Right lung (tissue), 10 donors: ENCODE measurements at places on chromosomes 4 and X. TPM values are rescaled to one million over a fixed set of nuclear protein-coding genes. Genes with fewer than 3 reads are reported as not detected.

- DNase-seq: no peak
These were observed 420.1 kb downstream of the ZNF674 start for GRCh38 chrX:46125111-46125510.

DNA sequence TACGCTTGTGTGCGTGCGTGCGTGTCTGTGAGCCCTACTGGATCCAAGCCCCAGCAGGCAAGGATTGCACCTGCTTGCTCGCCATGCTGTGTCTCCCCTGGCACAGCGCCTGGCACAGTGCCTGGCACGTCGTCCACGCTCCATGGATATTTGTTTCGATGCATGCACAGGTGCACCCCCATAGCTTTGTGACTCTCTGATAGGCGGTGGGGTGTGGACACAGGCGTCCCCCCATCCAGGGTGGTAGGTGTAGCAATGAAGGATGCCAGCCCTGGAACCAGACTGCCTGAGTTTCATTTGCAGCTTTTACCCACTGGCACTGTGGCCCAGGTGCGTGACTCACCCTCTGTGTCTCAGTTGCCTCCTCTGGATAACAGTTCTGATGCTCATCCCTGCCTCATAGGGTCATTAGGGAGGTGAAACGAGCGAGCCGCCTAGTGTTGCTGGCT lies 20.2 kb downstream of the PIGG start:
- no peak for DNase-seq

SLC39A8 gene
- 5.3 TPM for polyA plus RNA-seq

DNA sequence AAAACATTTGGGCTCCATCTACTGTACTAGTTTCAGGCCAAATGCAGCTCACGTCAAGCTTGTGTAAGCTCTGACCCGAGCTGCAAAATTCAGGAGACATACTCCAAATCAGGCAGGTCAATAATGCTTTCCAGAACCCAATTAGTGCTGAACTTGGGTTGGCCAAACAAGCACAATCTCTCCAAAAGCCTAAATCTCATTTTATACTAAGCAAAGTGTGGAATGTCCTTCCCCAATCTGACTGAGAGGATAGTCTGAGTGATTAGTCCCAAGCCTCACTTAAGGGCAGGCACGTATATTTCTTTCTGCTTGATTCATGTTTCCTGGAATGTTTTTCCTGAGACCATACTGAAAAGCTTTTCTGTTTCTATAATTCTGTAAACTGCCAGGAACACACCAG lies 79.9 kb downstream of the NKX6-1 start:
- no peak for DNase-seq

SHROOM4 gene
- polyA plus RNA-seq: 20.6 TPM

SMIM43 gene
- 17.7 TPM for polyA plus RNA-seq

DNA sequence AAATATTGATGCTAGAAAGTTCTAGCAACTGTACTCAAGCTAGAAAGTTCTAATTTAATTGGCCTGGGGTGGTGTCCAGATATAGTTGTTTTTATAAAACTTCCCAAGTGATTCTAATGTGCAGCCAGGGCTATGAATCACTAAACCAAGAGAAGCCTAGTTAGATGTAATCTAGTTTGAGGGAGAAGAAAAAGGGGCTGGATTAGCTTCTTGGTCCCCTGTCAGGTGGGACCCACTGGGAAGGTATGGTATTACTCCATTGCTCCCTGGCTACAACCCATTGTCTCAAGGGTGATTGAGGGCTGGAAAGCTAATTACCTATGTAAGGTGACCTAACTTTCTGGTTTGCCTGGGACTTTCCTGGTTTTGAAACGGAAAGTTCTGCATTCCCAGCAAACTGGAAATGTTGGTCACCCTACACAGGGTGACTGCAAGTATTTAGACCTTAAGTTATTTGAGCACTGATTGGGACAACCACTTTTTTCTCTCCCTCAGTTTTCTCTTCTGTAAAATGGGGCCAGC lies 23.9 kb upstream of the MSN start:
- DNase-seq: no peak

FAM149A gene
- 24.1 TPM for polyA plus RNA-seq

DNA sequence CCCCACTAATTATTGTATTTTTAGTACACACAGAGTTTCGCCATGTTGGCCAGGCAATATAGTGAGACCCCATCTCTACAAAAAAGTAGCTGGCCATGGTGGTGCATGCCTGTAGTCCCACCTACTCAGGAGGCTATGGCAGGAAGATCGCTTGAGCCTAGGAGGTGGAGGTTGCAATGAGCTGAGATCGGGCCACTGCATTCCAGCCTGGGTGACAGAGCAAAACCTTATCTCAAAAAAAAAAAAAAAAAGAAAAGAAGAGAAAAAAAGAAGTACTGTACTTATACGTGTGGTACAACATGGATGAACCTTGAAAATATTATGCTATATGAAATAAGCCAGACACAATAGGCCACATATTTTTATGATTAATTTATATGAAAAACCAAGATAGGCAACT lies 9.9 kb upstream of the WDR45 start:
- DNase-seq: no peak

RTL5 gene
- polyA plus RNA-seq: 29.8 TPM

SLC2A9 gene
- polyA plus RNA-seq: 3.4 TPM

PDGFRA gene
- 149 TPM for polyA plus RNA-seq

DNA sequence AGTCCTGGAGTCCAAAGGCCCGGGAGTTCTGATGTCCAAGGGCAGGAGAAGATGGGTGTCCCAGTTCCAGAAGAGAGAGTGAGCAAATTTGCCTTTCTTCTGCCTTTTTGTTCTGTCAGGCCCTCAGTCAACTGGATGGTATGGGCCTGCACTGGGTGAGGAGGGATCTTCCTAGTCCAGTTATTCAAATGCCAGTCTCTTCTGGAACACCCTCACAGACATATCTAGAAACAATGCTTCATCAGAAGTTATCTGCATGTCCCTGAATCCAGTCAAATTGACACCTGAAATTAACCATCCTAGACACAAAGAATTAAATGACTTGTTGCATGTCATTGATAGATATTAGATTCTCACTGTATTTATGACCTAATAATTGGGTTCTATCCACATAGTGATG lies 48.5 kb upstream of the TSPAN5 start:
- DNase-seq: no peak

DNA sequence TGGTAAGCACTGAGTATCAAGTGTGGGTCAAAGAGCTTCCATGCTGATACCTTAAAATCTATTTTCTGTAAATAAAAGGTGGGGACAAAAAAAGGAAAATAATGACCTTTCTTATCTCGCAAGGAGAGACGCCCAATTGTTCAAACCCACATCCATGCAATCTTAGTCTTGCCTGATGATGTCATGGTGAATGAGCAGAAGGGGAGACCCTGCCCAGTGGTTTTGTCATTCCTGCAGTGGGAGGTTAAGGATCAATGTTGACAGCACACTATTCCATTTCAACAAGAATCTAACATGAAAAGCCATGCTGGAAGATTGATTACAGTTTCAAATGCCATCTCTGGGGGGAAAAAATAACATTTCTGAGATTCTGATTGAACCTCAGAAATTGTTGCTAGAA lies 40.7 kb upstream of the PUDP start:
- no peak for DNase-seq

- DNase-seq: no peak
These were observed 188.3 kb downstream of the SH3BGRL start for GRCh38 chrX:81390237-81390636.

GRIA3 gene
- 1.2 TPM for polyA plus RNA-seq

GRCh38 chr4:149047368-149047767 lies 605.2 kb upstream of the NR3C2 start:
- no peak for DNase-seq

CXCL11 gene
- 0.16 TPM for polyA plus RNA-seq

DNA sequence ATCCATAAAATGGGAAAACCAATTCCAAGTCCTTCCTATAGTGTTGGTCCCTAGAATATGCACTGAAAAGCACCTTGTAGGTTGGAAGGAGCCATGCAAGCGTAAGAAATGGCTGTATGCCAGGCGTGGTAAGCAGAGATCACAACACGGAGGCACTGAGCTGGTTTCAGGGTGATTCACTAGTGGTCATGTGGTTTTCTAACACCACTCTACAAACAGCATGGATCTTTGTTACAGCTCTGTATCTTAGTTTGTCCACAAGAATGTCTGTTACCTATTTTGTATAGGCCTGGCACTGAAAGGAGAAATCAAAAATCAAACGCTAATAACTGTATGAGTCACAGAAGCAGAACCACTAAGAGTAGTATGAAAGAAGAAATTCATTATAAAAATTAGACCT lies 71.9 kb downstream of the MAGEB17 start:
- DNase-seq: no peak

DACH2 gene
- polyA plus RNA-seq: 3.9 TPM

SHROOM2 gene
- 11.9 TPM for polyA plus RNA-seq

GRCh38 chr4:160326110-160326509 lies 1223.2 kb downstream of the RAPGEF2 start:
- no peak for DNase-seq

DNA sequence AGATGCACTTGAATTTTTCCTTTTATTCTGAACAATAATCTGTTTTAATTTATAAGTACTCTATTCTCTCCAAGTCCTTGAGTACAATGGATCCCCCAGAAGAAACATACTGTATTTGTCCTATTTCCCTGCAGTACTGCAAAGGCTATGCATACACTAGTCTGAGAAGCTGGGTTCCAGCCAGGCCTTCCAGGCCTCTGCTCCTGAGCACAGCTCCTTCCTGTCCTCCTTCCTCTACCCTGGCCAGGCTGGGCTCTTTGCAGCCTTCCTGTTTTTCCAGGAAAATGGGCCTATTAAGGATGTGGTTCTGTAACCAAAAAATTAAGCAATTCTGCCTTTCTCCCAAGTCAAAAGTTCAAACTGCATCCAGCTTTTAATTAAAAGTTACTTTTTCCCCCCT lies 68.0 kb upstream of the STIM2 start:
- DNase-seq: no peak

DNA sequence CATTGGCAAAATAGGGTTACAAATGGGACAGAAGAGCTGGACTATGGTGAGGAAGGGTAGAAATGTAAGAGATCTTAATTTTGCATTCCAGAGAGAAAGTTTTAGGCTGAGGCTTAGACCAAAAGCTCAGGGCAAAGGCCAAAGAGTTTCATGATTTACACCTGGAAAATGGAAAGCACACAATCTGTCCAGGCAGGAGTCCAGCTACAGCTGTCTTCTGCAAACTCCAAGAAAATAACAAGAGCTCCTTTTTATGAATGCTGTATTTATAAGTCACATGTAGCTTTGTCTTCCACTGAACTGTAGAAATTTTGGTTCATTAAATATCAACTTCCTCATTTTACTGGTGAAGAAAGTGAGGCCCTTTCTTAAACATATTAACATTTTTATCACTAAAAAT lies 288.0 kb upstream of the ATOH1 start:
- no peak for DNase-seq

HSD17B11 gene
- 78.7 TPM for polyA plus RNA-seq

GRCh38 chr4:40525752-40526598 lies 103.7 kb downstream of the RBM47 start:
- DNase-seq: no peak

- no peak for DNase-seq
These were observed 495.4 kb downstream of the PACRGL start for GRCh38 chr4:21195682-21196081.

DNA sequence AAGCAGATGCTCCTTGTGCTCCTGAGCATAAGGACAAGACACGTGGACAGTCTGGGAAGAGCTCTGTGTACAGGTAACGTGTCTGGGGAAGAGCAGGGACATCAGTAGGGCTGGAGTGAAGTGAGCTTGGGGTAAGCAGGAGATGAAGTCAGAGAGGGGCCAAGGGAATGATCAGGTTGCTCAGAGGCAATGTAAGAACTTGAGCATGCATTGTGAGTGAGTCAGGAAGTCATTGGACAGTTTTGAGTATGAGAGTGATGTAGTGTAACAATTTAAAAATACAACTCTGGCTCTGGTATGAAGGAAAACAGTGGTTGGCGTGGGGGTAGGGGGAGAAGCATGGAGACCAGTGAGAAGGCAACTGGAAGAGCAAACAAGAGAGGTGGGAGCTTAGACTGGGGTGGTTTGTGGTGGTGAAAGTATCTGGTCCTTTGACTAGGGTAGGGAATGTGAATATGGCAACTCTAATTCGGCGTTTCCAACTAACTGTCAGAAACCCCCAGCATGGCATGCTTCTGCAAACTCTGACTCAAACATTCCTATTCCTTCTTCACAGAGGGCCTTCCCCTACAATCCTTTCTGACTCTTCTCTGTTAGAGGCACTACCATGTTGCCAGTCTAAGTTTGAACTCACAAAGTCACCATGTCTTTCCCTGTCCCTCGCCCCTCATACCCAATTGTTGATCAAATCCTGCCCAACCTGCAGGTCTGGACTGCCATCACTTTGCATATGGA lies 57.2 kb downstream of the STBD1 start:
- no peak for DNase-seq

DNA sequence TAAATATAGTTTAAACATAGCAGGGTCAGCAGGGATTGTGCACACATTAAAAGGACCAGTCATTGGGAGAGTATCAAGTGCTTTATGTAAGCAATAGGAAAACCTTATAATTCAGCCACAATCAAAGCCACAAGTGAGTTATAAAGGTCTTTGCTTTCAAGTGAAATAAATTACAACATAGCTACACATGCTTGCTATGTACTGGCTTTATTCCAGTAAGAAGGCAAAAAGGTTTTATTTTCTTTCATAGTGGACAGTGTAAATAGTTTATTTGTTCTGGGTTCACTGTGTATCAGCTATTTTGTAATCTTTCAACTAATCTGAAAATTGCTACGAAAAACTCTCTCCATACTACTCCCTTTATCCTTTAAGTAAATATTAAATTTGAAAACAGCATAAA lies 691.4 kb downstream of the PCDH7 start:
- DNase-seq: no peak

NKX3-2 gene
- polyA plus RNA-seq: 0.26 TPM

DNA sequence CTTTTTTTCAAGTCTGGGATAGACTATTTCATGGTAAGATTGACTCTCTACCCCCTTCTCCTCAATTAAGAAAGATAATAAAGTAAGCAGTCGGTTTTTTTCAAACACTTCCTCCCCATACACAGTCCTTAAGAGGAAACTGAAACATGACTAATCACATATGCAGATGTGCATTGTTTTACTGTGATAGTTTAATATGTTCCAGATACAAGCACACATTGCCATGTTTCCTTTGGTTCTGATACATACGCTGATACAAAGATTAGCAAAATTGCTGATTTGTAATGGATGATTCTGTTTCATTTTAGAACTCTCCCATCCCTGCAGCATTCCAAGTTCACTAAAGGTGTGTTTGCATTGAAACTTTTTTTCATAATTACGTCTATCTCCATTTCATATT lies 76.1 kb downstream of the FBXO8 start:
- DNase-seq: no peak

DNA sequence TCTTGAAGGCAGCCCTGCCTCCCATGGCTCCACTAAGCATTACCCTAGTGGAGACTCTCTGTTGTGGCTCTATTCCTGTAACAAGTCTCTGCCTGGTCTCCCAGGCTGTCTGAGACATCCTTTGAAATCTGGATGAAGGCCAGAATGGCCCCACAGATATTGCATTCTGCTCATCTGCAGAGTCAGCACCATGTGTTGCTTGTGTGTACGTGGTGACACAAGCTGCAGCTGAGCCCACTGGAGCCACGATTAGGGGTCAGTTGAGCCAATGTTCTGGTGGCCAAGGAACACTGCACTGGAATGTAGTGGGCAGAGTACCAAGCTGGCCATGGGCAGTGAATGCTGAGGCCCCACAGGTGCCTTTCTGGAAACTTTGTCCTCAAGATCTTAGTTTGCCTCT lies 29.2 kb downstream of the GRID2 start:
- no peak for DNase-seq

MAGEB17 gene
- polyA plus RNA-seq: not detected

- peak; percentile 36 for DNase-seq
These were observed at the start of gene BEX2 for GRCh38 chrX:103310555-103311398. Gene BEX2 (minus strand): TSS chrX:103310990. CDS start chrX:103309976, 1,014 bp downstream.
